ENCODE measurements at places on chromosomes 7 and 10. TPM values are rescaled to one million over a fixed set of nuclear protein-coding genes. Genes with fewer than 3 reads are reported as not detected.

GIMAP1 gene
- 7.0 TPM for total RNA-seq

NKX2-3 gene
- total RNA-seq = not detected

PTF1A gene
- not detected for total RNA-seq

SLC13A1 gene
- total RNA-seq = not detected

- DNase-seq = no peak
Measured at GRCh38 chr10:58026036-58026435, 241.7 kb downstream of the IPMK start.

- DNase-seq = no peak
Measured at GRCh38 chr10:72089618-72090017, 1.3 kb upstream of the SPOCK2 start.

DNA sequence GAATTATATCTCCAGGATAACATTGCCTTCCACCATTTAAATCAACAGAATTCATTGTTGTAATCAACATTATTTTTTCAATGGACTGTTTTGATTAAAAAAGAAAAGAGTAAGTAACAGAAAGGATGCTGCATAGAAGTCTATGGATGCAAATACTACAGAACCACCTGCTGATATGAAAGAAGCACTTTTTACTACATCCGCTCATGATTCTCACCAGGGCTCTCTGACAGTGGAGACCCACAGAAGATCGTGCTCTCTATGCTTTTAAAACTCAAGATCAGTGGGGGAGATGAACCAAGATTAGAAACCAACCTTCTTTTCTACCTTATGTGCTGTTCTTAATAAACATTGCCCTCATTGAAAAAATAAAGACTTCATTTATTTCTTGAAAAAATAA is 24.4 kb downstream of the RHOBTB1 start:
- no peak for DNase-seq

DNA sequence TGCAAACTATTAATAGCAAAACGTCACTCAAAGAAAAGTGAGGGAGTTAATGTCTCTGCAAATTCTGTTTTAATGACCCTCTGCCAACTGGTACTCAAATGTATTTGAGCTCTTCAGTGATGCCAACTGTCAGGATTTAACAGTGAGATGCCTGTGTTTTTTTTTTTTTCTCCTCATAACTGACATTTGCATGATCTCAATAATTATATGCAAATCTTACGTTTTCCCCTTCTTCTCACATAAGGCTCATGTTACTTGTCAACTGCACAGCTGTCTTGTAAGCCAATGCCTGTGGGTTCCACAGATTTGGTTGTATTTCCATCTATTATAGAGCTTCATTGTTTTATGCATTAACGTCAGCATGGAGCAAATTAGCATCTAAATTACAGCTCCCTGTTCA is 38.2 kb downstream of the PPP1R3A start:
- no peak for DNase-seq

GRCh38 chr7:124155432-124156022 is 122.7 kb upstream of the TMEM229A start:
- no peak for DNase-seq

- DNase-seq = no peak
Measured at GRCh38 chr7:156448918-156449317, 191.7 kb upstream of the RNF32 start.

GRCh38 chr10:86018735-86019058 is 347.9 kb downstream of the GRID1 start:
- DNase-seq = no peak

- DNase-seq = no peak
Measured at GRCh38 chr10:93473804-93474472, 8.2 kb downstream of the MYOF start.

- no peak for DNase-seq
Measured at GRCh38 chr7:117308891-117309290, 14.0 kb downstream of the WNT2 start.

DNA sequence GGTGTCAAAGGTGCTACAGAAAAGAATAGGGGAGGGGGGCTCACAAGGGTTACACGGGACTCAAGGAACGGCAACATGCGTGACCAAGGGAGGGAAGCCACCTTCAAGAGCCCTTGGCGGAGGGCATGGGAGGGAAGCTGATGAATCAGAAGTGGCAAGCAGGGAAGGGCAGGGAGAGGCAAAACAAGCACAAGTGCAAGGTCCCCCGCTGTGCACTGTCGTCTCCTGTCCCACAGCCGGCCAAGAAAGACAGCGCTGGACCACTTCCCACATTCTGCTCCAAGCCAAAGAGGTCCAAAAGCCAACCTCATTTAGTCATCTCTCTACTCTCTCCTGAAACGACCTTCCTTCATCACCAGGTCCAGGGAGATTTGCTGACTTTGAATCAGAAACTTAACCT is 102.7 kb downstream of the CALN1 start:
- no peak for DNase-seq

DNA sequence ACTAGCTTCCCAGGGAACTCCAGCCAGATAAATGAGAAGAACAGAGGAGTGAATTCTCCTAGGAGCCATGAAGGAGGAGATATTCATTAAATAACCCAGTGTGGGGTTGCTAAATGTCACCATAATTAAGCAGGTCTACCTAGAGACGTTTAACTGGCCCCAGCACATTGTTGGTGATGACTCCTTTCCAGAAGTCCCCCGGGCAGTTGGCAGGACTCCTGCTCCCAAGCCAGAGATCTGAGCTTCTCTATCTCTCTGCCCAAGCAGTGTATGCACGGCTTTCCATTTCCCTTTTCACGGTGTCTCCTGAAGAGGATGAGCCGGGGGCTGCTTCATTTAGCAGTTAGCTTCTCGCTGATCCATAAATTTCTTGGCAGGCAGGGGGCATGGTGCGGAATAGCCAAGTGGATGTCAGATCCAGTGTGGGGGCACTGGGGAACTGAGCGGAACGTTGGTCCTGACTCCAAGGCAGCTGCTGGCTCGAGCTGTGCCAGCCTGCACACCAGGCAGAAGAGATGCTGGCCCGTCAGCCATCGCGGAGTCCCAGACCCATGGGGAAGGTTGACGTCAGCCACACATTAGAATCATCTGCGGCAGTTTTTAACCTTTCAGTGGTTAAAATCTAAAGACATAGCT is 142.0 kb upstream of the NPY start:
- no peak for DNase-seq
